ENCODE measurements at places on chromosomes 1 and 21. TPM values are rescaled to one million over a fixed set of nuclear protein-coding genes. Genes with fewer than 3 reads are reported as not detected.

The LCE1E gene
- 3.4 TPM for polyA plus RNA-seq

The CELA2B gene
- polyA plus RNA-seq = not detected

DNA sequence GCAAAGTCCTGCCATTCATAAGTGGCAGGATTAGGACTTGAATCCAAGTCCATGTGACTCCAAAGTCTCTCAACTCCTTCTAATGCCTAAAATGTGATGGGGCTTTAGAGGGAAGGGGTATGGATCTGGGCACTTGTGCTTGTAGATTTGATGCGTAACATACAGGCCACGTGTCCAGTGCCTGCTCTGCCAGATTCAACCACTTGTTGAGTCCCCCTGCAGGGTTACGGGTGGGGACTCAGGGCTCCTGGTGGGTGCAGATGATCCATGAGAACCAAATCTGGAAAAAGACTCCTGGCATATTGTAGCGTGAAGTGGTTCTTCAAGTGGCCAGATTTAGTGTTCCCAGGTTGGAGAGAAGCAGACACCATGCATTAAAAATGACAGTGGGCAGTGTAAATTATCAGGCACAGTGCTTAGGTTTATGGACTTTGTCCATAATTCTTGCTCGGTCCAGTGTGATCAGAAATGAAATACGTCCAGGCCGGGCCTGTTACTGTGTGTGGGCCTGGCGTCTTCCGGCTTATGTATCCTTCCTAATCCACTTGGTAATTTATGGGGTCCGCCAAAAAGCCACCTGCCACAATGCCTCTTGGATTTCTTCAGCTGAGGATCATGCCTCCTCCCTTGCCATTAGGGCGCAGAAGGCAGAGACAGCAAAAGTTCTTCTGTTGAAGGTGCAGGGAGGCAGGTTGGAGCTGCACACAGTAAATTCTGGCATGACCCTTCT, 51.2 kb upstream of the LRP8 start:
- DNase-seq = no peak

DNA sequence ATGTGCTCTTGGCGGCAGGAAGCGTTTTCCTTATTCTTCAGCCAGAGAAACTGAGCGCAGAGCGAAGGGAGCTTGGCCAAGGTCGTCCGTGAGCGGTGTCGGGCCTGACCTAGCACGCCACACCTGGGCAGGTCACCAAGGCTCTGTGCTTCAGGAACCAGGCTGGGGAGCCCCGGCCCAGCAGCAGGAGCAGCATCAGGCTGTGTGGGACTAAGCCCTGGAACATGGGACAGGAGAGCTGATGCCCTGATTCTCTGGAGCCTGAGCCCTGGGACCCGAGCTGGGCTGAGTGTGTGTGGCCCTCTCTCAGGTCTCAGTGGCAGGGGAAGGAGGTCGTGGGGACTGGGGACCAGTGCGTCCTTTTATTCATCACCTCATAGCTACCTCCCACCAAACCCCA, 65.2 kb upstream of the ABCG1 start:
- no peak for DNase-seq

DNA sequence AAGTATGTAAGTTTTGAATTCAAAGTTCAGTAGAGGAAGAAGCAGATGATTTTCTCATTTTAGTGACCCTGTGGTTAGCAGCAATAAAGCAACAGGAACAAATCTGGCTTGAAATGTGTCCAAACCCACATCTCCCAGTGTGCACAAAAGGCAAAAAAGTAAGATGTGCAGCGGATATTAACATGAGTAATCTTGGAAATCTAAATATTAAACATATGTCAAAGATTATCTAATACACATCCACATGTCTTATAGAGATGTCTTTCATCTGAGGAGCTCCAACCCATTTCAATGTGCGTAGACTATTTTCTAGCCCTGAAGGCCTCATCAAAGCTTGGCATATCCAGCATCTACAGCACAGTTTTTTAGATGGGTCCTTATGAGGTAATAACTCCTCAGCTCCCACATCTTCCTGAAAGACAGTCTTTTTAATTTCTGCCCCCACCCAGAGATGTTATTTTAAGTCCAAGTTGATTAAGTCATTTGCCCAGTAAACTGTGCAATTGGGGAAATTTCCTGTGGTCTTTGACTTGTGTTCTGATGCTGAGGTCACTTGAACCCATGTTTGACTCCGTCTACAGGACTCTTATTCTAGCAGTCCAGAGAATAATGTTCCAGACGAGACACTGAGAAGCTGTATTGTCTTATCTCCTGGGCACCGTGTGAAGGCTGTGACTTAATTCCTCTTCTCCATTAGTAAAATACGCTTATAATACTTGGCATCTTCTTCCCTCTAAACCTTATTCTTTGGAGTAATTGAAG, 73.7 kb downstream of the LMO4 start:
- DNase-seq = no peak

The XCL1 gene
- polyA plus RNA-seq = not detected

DNA sequence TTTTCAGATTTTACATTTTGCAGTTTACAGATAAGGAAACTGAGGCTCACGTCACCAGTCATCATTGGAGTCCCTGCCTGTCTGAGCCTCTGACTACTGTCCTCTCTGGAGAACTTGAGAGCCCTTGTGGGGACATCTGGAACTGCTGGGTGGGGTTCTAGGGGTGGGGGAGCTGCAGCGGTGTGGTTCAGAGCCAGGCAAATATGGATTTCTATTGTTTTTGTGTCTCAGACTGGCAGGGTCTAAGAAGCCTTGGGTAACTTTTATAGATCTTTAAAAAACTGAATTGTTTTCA, 46.9 kb downstream of the IER5 start:
- no peak for DNase-seq

The AGMAT gene
- polyA plus RNA-seq = 0.50 TPM

The ANKRD35 gene
- polyA plus RNA-seq = 0.67 TPM

- DNase-seq = peak; percentile 1
Measured at GRCh38 chr1:190436615-190437014, 41.0 kb downstream of the BRINP3 start.

GRCh38 chr21:15057285-15057684, 7.5 kb downstream of the NRIP1 start:
- no peak for DNase-seq
